Stimulated activated CD8-positive, alpha-beta memory T cell treated with anti-CD3 and anti-CD28 coated beads, Interleukin-7, amount 100 ng/mL, for 1 hour (primary cell): ENCODE measurements at places on chromosomes 3 and 15.

- no peak for DNase-seq
These were observed 170.9 kb downstream of the EPHB1 start for GRCh38 chr3:134965865-134966481.

DNA sequence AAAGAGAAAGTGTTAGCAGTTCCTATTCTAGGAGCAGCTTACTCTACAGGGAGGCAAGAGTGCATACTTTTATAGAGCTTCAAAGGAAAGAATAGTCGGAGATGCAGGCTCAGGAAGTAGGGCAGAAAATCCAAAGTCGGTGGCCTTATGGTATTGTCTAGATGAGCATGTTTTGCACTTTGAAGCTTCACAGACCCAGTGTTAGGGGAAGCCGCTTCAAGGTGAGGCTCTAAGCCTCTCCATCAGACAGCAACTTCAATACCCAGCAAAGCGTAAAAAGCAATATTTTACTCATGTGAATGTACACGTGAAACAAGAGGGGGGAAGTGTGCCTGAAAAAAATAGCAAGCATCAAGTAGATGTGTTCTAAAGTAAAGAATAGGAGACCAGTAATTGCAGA lies 125.6 kb upstream of the RASGRP1 start:
- no peak for DNase-seq

- DNase-seq, result no peak
These were observed 45.8 kb upstream of the SENP5 start for GRCh38 chr3:196821806-196822355.

GRCh38 chr3:36175113-36175812 lies 205.0 kb upstream of the STAC start:
- DNase-seq, result no peak

DNA sequence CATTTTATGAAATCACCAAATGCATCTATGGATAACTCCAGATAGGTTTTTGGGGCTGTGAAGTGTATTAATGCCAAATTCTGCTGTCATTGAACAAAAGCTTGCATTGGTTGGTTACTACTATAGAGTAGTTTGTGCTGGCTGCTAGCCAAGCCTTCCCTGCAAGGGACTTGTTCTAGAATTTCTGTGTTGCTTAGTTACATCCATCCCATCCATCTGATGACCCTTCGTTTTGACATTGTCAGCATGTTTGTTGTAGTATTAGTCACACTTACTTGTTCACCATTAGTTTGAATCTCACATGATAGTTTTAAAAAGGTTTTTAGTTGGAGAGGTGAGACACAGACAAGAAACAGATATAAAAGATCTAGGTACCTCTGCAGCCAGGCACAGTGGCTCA lies 7.0 kb upstream of the NIPA2 start:
- DNase-seq, result no peak

DNA sequence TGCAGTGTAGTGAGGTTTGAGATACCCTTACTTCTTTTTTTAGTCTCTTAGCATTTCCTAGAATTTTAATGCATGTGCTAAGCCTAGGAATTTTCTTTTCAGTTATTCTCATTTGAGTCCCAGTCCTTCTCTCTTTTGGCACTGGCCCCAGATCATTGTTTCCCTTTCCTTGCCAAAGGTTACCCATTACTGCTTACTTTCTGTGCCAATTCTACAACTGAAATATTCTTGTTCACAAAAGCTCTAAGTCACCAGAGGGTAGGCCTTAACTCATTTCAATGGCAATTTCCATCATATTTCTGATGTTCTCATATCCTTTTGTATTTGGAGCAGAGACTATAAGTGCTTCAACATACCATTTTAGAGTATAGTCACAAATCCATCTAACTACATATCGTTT lies 199.6 kb upstream of the CBLB start:
- no peak for DNase-seq

GRCh38 chr15:78065284-78065872 lies 12.1 kb downstream of the TBC1D2B start:
- no peak for DNase-seq

GRCh38 chr3:55264919-55265318 lies 222.2 kb downstream of the WNT5A start:
- DNase-seq, result no peak

- no peak for DNase-seq
These were observed 97.6 kb upstream of the VGLL3 start for GRCh38 chr3:87088430-87088992.

DNA sequence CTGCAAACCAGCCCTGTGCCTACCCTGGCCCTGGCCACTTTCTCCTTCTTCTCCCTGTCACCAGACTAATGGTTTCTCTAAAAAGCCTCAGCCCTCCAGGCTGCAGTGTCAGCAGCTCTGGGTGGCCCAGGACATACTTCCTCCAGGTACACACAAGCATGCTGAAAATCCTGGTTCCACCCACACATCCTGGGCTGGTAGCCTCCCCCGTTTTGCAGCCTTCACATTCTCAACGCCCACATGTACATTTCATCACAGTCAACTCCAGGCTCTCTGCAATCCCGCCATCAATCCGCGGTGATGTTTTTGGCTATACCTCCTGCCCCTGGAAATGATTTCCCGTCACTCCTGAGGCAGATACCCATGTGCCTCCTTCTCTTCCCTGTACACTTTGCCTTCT lies 59.4 kb downstream of the MAGEF1 start:
- DNase-seq, result no peak

- DNase-seq, result no peak
These were observed 89.9 kb upstream of the PRR23E start for GRCh38 chr3:127103080-127103479.

DNA sequence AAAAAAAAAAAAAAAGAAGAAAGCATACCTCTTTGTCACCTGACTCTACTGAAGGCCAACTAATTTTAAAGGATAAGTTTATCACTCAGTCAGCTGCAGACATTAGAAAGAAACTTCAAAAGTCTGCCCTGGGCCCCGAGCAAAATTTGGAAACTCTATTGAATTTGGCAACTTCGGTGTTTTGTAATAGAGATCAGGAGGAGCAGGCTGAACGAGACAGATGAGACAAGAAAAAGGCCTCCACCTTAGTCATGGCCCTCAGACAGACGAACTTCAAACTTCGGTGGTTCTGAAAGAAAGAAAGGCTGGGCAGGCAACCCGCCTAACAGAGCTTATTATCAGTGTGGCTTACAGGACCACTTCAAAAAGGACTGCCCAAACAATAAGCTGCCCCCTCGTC lies 18.5 kb downstream of the GLDN start:
- no peak for DNase-seq

DNA sequence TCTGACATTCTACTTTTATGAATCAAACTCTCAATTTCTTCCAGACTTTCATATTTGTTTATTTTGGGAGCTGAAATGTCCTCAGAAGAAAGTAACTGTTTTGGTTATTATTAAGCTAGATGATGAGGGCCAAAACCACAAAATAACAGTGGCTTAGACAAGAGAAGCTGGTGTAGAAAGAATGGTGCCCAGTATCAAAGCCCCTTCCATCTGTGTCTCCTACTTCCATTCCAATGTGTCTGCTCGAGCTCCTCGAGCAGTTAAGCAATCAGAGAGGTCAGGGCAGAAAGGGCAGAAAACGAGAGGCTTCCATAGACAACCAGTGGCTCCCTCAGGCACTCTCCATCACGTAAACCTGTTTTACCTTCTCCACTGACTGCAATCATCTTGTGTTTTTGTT lies 59.7 kb upstream of the MAGI1 start:
- DNase-seq, result no peak
